ENCODE measurements at places on chromosomes 11 and 22.

DNA sequence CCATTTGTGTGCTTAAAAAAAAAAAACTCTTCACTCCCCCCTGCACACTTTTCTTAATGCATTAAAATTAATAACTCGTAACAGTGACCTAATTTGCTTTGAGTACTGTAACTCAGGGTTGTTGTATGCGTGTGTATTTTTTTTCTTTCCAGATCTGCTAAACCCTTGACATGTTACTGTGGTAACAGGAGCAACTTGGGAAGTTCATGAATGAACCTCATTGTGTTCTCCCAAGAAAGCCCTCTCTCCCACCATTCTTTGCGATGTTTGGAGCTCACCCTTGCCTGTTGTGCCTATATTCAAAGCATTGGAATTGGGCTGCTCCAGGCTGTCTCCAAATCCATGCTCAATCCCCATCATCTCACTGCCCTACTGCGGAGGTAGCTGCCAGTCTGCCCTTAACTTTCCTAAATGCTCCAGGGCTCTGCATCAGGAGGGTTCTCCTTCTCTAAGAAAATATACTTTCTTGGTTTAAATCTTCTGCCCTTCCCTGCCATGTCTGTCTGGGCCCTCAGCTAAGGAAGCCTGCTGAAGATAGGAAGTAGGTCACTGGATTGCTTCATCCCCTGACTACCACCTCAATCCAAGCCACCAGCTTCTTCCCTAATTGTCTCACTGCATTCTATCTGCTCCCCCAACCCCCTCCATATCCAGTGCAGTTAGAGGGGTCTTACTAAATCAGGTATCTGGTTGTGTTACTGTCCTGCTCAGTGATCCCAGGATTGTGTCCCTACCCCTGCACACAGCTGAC is 70.3 kb downstream of the KIRREL3 start:
- DNase-seq = no peak

- no peak for DNase-seq
These were observed 32.0 kb upstream of the LRRC32 start for GRCh38 chr11:76702336-76703128.

GRCh38 chr11:59284773-59285129 is 72.0 kb upstream of the MPEG1 start:
- DNase-seq = no peak

- DNase-seq = no peak
These were observed 22.2 kb upstream of the CBX7 start for GRCh38 chr22:39174498-39175352.

DNA sequence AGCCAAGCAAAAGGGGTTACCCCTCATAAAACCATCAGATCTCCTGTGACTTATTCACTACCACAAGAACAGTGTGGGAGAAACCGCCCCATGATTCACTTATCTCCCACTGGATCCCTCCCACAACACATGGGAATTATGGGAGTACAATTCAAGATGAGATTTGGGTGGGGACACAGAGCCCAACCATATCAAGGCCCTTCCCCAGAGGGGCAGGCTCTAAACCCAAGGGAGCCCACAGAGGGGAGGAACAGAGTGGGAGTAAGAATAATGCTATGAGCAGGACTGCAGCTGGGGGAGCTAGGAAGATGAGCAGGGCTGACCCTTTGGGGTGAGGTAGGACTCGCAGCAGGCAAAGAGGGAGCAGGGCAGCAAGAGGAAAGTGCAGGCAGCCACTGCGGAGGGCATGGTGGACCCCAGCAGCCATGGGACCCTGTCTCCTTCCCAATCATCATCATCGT is 59.3 kb downstream of the CD82 start:
- no peak for DNase-seq

DNA sequence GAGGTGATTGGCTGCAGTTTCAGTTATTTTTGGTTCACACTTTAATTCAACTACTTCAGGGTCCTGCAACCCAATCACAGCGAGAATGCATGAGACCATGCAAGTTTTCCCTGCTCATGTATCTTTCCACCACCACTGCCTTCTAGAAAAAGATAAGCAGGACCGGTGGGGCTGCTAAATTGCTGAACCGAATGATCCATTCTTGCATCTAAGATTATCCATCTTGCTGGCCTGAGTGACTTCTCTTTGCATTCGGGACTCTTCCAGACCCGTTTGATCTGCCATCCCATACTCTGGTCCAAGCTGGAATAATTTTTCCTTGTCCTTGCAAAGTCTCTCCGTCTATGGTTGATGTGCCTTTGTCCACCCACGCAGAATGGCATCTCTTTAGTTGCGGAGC is 56.3 kb upstream of the TP53I11 start:
- no peak for DNase-seq

GRCh38 chr22:36373258-36373579 is 14.5 kb downstream of the MYH9 start:
- no peak for DNase-seq

DNA sequence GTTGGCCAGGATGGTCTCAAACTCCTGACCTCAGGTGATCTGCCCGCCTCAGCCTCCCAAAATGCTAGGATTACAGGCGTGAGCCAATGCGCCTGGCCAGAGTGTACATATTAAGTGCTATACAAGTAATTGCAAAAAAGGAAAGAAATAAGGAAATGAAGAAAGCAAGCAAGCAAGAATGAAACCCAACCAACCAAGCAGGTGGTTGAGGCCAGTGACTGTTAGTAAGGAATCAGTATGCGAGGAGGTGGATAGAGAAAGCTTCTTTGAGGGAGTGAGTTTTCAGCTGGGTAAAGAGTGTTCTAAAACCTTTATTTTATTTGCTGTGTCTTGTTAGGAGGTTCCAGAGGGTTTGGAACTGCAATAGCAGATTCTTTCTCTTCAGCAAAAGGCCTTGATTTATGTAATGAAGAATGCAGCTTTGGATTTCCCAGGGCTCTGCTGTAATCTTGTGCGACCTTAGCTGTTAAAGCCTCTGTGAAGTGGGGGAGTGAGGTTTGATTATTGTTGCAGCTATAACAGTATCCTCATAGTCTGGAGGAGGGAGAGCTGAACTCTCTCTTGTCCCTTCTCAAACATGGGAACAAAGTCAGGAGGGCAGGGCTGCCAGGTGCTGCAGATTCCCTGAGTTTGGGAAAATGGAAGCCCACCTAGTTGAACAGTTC is 5.7 kb downstream of the AMPD3 start:
- no peak for DNase-seq

GRCh38 chr11:64869571-64870175 is 8.7 kb downstream of the EHD1 start:
- DNase-seq = no peak

DNA sequence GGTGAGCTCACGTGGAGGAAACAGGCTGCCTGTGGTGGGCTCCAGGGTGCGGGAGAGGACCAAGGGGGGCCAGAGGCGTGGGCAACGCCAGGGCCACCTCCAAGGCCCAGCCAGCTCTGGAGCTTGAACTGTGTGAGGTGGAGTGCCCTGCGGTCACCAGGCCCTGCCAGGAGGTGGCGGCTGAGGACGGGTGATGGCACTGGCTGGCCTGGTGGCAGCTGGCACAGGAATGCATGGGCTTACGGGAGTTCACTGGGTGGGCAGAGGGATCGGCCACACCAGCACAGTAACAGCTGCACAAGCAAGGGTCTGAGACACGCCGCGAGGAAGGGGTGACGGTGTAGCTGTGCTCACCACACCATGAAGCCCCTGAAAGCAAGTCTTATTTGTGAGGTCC is 15.8 kb downstream of the TOLLIP start:
- no peak for DNase-seq

GRCh38 chr11:111466615-111467014 is 45.6 kb downstream of the BTG4 start:
- DNase-seq = no peak

DNA sequence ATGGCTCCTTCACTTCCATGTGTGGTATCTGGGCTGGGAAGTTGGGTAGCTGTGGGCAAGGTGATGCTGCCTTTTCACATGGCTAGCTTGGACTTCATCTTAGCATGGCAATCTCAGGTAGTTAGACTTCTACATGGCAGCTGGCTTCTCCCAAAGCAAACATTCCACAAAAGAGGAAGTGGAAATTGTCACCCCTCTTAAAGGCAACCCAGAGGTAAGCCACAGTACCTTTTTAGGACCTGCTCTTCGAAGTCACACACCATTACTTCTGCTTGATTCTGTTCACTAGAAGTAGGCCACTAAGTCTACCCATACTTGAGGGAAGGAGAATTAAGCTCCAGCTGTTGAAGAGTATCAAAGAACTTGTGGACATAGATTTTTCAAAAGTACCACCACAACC is 25.9 kb downstream of the TUG1 start:
- no peak for DNase-seq

GRCh38 chr11:1912289-1912878 is 7.1 kb upstream of the TNNT3 start:
- DNase-seq = no peak
